ENCODE measurements at places on chromosomes 13 and 19.

DNA sequence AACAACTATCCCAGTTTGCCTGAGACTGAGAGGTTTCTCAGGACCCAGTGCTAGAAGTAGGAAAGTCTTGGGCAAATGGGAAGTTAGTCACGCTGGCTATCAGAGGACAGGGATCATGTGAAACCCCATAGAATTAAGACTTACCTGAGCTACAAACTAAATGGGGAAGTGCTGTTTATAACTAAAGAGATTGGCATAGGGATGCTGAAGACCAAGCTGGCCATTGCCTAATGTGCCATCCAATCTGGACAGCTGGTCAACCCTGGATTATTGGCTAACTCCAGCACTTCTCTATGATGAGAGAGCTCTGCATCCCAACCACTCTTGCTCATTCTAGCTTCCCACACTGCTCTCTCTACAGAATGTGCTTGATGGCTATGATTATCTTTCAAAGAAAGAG lies 216.1 kb downstream of the TDRD3 start:
- no peak for DNase-seq

GRCh38 chr19:45444318-45445041 lies 20.8 kb upstream of the ERCC1 start:
- peak; percentile 99 for DNase-seq

GRCh38 chr13:85771856-85772255 lies 27.4 kb downstream of the SLITRK6 start:
- DNase-seq: no peak

DNA sequence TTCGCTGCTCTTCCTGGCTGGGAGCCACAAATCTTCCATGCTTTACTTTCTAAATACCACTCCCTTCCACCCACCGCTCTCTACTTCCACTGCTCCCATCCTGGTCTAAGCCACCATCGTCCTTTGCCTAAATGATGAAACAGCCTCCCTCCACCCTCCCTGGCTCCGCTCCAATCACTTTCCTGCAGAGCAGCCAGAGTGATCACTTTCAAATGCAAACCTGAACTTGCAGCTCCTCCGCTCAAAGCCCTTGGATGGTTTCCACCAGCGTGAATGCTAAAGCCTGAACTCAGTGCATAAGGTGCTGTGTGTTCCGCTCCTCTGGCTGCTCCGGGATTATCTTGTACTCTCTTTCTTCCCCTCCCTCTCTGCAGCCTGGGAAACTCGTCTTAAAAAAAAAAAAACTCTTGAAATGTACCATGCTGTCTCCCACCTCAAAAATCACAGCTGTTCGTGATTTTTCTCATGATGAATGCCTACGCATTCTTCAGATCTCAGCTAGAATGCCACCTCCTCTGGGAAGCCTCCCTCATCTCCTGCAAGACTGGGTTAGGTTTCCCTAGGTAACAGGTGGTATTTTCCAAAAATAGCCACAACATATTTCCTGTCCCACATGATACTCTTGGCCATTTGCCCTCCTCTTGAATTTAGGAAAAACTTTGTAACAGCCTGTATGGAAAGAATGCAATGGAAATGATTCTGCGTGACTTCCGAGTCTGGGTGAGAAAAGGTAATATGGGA lies 3.7 kb upstream of the SIN3B start:
- peak; percentile 31 for DNase-seq

DNA sequence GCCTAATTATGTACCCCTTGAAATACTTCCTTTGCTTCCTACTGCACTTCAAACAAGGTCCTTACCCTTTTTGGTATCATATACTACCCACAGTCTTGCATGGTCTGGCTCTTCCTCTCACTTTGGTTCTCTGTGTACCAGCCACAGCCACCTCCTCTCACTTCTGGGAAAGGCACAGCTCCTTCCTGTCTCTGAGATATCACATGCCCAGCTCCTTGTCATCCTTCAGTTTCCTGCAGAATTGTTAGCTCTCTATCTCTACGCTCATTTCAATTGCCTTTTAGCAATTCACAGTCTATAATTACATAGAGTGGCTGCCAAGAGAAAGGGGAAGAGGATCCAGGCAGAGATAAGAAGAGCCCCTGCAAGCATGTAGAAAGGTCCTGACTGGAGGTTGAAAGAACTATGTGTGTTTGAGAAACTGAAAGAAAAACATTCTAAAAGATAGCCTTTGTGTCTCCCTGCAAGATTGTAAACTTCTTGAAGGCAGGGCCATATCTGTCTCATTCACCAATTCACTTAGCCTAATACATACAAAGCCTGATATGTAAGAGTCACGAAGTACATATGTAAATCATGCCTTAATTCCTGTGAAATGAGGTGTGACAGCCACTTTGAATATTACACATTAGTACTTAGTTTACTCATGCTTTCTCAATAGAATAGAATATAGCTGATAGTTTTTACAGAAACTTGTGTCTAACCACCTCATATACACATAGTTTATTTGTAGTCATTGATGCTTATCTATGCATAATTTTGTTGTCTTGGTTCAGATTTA lies 933.1 kb downstream of the DIAPH3 start:
- no peak for DNase-seq

DNA sequence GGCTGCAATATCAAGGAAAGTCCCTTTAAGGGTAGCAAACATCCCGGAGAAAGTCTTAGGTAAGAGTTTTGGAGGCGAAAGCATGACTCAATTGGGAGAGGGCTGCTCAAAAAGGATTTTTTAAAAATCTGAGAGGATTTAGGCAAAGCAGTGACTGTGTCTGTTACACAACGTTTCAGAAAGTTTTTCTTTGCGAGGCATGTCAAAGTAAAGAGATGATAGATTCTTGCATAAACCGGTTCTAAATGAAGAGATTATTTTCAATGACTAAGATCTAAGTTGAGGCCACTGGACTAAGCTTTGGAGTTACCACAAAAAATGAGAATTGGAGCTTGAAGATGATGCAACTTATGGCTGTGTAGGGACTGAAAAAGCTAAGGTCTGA lies 43.7 kb upstream of the ENOX1 start:
- no peak for DNase-seq

DNA sequence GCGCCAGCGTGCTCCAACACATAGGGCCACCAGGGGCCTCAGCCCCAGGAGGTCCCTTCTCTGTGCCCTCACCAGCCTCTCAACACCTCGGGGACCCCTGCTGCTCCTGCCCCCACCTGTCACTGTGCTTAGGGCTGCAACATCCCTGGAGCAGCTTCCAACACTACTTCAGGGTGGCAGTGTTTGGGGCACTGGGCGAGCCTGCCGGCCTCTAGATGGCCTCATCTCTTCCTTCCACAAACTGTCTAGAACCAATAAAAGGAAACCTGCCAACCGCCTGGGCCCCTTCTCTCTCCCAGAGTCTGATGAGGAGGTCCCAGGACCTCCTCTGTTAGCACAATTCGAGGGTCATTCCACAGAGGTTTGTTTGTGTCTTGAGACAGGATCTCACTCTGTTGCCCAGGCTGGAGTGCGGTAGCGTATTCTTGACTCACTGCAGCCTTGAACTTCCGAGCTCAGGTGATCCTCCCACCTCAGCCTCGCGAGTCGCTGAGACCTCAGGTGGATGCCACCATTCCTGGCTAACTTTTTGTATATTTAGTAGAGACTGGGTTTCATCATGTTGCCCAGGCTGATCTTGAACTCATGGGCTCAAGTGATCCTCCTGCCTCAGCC lies 10.1 kb upstream of the SHD start:
- DNase-seq: no peak

- no peak for DNase-seq
Observed at GRCh38 chr19:8147582-8147978, 1.8 kb downstream of the FBN3 start.

DNA sequence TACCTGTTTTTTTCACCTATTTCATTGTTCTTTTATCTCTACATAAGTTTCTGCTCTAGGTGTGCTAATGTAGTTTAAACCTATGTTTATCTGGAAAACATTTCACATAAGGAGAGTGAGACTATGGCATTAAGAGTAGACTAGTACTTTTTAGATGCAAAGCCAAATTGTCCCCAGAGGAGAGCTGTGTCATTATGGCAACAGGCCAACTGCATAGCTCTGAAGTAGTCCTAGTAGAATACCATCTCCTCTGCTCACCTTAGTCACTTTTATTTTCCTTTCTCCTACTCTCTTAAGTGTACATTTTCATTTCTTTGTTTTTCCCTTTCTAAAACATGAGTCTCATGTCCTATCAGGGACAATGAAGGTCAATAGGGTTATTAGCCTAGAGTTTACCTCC lies 123.1 kb downstream of the ITGBL1 start:
- DNase-seq: no peak

DNA sequence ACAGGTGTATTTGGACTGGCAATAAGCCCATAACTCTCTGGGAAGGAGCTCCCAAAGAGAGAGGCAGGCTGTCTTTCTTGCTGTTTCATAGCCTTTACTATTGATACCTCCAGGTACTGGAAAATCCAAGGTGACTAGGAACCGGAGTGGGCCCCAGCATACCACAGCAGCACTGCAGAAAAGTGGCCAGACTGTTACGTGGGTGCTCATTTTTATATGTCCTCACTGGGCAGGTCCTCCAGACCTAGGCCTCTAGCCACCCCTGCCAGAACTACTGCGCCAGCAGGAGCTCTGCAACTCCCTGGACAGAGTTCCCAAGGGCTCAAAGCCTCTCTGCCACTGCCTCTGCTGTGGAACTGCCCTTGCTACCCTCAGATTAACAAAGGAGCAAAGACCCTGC lies 46.4 kb downstream of the LIG4 start:
- DNase-seq: no peak

- no peak for DNase-seq
Observed at GRCh38 chr13:46176756-46177155, 5.2 kb downstream of the LCP1 start.

DNA sequence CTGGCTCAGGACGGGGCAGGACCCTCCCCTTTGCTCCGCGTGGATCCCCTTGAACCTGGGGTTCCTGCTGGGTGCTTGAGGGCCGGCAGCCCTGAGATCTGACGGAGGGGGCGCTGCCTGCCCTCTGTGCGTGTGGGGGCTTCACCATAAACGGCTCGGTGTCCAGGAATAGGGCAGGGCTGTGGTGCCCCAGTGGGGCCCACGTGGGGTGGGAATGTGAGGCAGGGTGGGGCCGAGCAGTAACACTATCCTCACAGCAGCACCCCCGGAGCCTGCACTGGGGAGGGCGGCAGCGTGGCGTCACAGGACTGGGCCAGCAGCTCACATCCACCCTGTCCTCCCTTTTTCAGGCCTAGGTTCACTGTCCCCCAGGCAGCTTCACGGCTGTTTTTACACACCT lies 38.0 kb downstream of the GAS6 start:
- no peak for DNase-seq

- no peak for DNase-seq
Observed at GRCh38 chr13:27053902-27054595, 117.6 kb downstream of the USP12 start.

DNA sequence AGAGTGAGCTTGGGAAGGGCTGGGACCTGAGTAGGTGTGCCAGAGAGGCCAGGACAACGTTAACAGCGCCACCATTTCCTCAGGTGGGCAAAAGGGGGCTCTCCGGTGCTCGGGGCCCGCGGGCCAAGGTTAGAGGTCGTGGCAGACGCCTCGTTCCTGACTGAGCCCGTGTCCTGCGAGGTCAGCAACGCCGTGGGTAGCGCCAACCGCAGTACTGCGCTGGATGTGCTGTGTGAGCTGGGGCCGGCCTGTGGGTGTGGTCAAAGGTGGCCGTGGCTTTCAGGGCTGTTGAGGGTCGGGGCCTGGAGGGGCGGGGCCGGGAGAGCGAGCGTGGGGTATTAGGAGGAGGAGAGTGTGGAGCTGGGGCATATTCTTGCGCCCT lies 3.7 kb downstream of the KIRREL2 start:
- DNase-seq: peak; percentile 38

DNA sequence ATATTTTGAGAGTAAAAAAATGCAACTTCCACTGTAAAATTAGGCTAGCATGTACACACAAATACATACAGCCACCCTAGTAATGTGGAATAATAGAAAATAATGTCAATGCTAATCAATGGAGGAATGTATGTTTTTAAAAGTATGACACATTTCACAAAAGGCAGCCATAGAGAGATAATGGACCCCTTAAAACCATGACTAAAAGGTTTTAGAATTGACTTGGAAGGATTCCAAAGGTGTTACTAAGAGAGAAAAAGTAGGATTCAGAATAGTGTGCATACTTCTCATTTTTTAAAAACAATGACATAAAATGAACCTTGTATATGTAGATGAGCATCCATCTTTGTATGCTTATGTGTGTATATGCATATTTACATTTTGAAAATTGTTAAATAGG lies 597.9 kb upstream of the PCDH9 start:
- no peak for DNase-seq

All from nephron progenitor cell (in vitro differentiated cells).